ENCODE measurements at places on chromosomes 1 and 21. TPM values are rescaled to one million over a fixed set of nuclear protein-coding genes. Genes with fewer than 3 reads are reported as not detected.

LHX8 gene
- not detected for total RNA-seq

DNA sequence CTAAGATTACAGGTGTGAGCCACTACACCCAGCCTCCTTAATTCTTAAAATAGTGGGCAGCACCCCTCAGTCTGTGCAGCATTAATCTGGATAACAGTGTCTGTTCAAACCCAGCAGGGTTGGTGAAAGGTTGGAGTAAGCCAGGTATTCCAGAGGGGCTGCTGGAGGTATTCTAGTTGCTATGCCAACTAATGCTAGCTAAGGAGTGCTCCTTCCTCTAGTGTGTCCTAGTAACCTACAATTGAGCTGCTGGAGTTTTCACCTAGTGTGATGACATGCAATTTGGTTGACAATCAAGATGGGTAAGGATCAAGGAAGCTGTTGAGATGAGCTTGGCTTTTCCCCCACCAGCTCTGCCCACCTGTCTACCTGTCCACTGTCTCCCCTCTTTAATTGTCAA lies 100.2 kb upstream of the IPO9 start:
- no peak for DNase-seq

GRCh38 chr1:35725596-35725995 lies 6.9 kb upstream of the C1orf216 start:
- DNase-seq: no peak

- no peak for DNase-seq
These were observed 36.3 kb upstream of the SUCO start for GRCh38 chr1:172496678-172497077.

CLDN19 gene
- total RNA-seq: not detected

GRCh38 chr1:110760321-110760720 lies 85.6 kb upstream of the KCNA3 start:
- DNase-seq: no peak

DNA sequence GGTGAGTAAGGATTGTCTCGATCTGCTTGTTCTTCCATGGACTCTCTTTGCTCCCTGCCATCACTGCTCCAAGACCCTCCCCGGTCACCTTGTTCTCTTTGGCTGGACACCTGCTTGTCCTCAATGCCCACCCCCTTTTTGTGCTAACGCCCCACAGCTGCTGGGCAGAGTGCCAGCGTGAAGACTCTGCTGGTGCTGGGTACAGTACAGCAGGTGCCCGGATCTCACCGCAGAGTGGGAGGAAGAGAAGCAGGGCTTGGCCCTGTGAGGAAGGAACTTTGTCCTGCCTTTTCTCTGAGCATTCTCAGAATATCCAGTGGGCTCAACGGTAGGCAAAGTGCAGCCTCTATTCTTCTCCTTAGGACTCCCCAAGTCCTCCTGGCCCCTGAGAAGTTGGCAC lies 90.1 kb downstream of the PLXNA2 start:
- no peak for DNase-seq

DNA sequence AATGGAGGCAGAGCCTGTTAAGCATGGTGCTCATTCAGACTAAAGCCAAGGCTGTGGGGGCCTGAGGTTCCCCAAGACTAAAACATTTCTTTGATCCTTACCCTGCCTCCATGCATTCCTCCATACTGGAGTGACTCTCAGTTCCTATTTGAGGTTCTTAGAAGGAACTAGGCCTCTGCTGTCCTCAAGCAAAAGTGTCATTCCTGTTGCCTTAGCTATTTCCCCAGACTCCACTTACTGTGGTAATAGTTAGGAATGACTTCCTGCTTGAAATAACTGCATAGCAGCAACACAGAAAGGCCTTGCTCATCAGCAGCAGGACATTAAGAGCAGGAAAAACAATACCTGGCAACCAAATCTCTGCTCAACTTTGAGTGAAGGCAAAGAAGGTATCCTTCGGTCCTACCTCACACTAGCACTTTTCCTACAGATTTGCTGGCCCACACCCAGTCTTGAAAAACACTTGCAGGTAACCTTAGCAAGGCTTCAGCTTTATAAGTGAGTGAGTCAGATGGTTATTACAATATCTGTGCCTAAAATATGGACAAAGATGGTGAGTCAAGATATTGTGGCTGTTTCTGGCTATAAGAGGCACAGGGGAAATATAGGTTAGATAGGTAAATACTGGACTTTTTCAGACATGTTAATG lies 14.8 kb downstream of the LRRC41 start:
- no peak for DNase-seq

DNA sequence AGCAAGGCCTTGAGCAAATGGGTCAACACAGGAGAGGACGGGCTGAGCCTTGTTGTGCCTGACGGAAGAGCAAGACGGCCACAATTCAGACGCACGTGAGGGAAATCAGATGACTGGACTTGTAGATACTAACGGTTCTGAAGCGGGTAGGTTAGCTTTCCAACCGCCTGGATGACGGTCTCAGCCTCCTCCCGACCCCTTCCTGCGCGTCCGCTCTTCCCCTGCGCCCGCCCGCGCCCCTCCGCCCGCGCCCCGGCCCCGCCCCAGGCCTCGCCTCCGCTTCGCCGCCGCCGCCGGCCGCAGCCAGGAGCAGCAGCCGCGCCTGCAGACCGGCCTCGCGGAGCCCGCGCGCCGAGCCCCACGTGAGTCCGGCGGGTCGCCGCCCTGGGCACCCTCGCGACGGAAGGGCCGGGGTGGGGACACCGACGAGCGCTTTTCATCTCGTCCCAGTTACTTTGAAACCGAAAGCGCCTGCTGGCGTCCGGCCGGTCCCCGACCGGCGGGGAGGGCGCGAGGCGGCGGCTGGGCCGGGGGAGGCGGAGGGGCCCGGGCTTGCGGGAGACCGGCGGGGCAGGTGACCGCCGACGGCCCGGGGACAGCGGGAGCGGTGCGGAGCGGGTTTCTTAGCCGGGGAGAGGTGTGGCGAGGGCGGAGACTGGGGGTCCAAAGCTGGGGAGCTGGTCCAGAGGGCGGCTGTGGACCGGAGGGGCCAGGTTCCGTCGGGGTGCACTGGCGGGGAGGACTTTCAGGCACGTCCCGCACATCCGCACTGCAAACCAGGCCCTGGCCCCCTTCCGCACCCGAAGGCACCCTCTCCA lies at the start of gene TRAF5:
Gene TRAF5 (plus strand): TSS at position 306 of the 818 bp plus-strand sequence. CDS start 26,407 bp downstream, outside the sequence.
- peak; percentile 46 for DNase-seq

- DNase-seq: no peak
These were observed 459.5 kb downstream of the PTPRU start for GRCh38 chr1:29695803-29696202.

INKA2 gene
- total RNA-seq: 0.82 TPM

GRCh38 chr1:246226041-246226440 lies 281.0 kb downstream of the SMYD3 start:
- no peak for DNase-seq

DNA sequence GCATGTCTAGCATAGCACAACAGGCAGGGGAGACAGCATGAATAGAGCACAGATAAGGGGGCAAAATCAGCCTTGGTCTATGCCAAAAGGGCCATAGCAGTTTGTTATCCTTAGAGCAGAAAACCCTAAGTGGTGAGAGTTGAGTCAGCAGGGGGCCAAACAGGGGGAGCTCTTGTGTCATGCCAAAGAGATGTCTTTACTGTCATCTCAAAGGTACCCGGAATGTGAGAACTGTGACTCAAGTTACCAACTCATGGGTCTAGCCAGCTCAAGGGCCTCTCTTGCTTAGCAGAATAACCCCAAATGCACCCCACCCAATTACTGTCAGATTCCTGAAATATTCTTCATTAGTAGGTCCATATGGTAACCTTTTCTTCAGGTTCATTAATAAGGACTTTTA lies 45.9 kb upstream of the NRDC start:
- no peak for DNase-seq

DNA sequence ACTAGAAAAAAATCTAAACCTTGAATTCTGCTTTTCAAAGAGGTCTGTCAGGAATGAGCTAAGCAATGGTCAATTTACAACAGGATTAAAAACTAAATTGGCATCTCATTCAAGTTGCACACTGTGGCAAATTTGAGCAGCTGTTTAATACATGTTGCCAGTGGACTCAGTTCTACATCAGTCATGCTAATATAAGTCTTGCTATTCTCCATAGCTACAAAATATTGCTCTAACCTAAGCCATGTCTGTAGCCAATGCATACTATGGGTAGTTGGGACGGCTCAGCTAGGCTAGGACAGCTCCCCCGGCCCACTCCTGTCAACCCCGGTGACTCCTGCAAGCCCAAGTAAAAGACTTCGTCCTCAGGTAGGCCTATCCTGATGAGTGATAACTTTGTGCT lies 10.9 kb upstream of the VAV3 start:
- DNase-seq: no peak

HIPK1 gene
- total RNA-seq: 63.6 TPM

DNA sequence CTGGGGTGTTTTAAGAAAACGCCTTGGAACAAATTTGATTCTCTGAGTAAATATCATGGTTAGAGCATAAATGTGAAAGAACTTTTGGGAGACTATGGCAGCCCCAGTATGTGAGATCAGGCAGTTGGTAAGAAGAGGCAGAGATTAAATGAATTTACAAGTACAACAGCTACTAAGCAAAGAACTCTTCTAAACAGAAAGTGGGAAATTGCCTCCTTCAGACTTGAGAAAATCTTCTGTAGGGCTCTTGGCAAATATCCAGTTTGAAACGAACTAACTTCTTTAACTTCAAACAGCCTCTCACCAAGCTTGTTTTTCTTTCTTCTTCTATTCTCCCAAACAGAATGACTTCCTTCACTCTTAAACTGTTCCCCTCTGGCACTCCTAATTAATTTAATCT lies 337.7 kb downstream of the SIPA1L2 start:
- no peak for DNase-seq

DOP1B gene
- 8.1 TPM for total RNA-seq

- DNase-seq: no peak
These were observed 76.3 kb downstream of the ADARB1 start for GRCh38 chr21:45150638-45151131.

RGS16 gene
- 38.8 TPM for total RNA-seq

All from activated T-cell treated with anti-CD3 and anti-CD28 coated beads, Interleukin-2, amount 50 U/mL, for 4 hours (primary cell).